ENCODE measurements at places on chromosomes 3 and 15. TPM values are rescaled to one million over a fixed set of nuclear protein-coding genes. Genes with fewer than 3 reads are reported as not detected.

The CHRFAM7A gene
- total RNA-seq = 17.5 TPM

The CORO2B gene
- total RNA-seq = 2.5 TPM

The RTP3 gene
- not detected for total RNA-seq

The RASGRP1 gene
- total RNA-seq = 1.6 TPM

The PLA2G4D gene
- total RNA-seq = not detected

The NANOGP8 gene
- total RNA-seq = not detected

The ICE2 gene
- 20.2 TPM for total RNA-seq

The CRABP1 gene
- 2.2 TPM for total RNA-seq

The CCDC54 gene
- not detected for total RNA-seq

The DVL3 gene
- total RNA-seq = 28.1 TPM

The SPATA12 gene
- 0.34 TPM for total RNA-seq

The MITF gene
- total RNA-seq = 11.4 TPM

The CCR1 gene
- not detected for total RNA-seq

The GOLGA8Q gene
- not detected for total RNA-seq

The GPR149 gene
- total RNA-seq = not detected

The GOLGA8G gene
- not detected for total RNA-seq

The FLNB gene
- total RNA-seq = 87.9 TPM

The GOLGA6L7 gene
- not detected for total RNA-seq

The COMMD4 gene
- 99.4 TPM for total RNA-seq

Data from Daoy (cell line).